Naive B cell (primary cell): ENCODE measurements at places on chromosomes 13 and 19. TPM values are rescaled to one million over a fixed set of nuclear protein-coding genes. Genes with fewer than 3 reads are reported as not detected.

KIR2DL4 gene
- polyA plus RNA-seq = not detected

CERS1 gene
- polyA plus RNA-seq = not detected

CEACAM5 gene
- not detected for polyA plus RNA-seq

ZNF320 gene
- polyA plus RNA-seq = not detected

ZNF763 gene
- not detected for polyA plus RNA-seq

FFAR2 gene
- polyA plus RNA-seq = not detected

ZNF296 gene
- polyA plus RNA-seq = 7.2 TPM

PALM gene
- not detected for polyA plus RNA-seq

VAV1 gene
- 17.9 TPM for polyA plus RNA-seq

KDM4B gene
- polyA plus RNA-seq = 61.7 TPM
